ENCODE measurements at places on chromosomes 7 and 10.

DNA sequence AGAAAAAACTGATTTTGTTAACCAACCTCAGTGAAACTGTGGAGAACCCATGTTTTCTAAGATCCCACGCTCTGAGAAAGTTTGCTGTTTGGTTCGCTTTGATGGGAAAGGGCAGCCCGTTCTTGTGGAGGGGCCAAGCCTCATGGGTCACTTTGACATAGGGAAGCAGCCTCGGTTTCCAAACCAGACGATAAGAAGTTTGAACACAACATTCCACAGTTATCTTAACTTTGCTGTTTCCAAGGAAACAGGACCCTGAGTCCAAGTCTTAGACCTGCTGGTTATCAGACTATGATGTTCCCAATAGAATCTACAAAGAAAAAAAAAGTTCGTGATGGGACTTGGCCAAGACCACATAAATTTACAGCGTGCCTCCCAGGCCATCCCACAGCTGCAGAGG, 182.3 kb downstream of the NRP1 start:
- DNase-seq = no peak

- DNase-seq = peak; percentile 85
Measured at GRCh38 chr7:39709768-39710311, 86.5 kb downstream of the RALA start.

DNA sequence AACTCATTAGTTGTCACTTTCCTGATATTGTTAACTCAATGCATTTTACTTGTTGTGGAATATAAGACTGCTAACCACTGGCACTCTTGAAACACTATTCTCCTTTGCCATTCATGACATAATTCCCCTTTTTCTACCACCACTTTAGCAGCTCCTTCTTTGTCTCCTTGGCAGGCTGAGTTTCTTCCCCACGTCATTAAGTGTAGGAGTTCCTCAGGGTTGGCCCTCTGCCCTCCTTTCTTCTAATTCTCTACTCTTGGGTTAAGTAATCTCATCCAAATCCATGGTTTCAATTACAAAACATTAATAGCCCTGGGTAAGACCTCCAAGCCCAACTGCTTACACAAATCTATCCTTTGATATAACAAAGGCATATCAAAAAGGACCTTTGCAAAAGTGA, 175.1 kb downstream of the HGF start:
- no peak for DNase-seq

GRCh38 chr7:103130901-103131624, 17.8 kb downstream of the NAPEPLD start:
- no peak for DNase-seq

- no peak for DNase-seq
Measured at GRCh38 chr10:130777507-130778165, 533.9 kb downstream of the TCERG1L start.
